ENCODE measurements at places on chromosomes 1 and 21. TPM values are rescaled to one million over a fixed set of nuclear protein-coding genes. Genes with fewer than 3 reads are reported as not detected.
A peak's percentile ranks its signal among the peaks of the same experiment; 100 is the strongest.

Gene RNU1-4
- 2,178 TPM for total RNA-seq

Gene GJA8
- total RNA-seq, result not detected

Gene SMPDL3B
- total RNA-seq, result 0.29 TPM

Gene UCK2
- 112 TPM for total RNA-seq

GRCh38 chr1:212670882-212671281, 28.8 kb downstream of the BATF3 start:
- DNase-seq, result no peak

DNA sequence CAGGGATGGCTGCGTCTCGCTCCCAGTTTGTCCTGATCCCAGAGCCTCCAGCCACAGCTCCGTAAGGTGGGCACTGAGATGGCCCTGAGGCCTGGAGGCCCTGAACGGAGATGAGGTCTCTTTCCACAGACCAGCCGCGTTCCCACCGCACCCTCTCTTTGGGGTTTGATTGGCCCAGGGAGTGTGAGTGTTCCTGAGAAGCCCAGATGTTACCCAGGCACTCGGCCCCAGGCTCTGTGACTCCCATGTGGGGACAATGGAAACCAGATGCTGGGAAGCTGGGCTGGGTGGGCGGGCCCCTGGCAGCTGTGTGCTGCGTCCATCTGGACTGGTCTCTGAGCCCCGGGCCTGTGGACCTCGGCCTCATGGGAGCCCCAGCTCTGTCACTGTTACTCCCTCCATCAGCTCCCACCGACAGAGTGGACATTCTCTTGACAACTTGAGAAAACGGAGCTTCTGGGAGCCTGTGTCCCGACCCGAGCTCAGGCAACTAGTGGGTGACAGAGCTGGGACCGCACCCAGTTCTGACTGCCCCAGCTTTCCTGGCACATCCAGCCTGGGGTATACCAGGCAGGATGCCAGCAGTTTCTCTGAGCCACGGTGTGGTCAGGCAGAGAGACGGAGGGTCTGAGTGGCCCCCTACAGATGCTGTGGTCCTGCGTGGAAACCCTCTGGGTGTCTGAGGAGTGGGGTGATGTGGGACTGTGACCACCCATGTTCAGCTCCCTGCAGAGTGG, 9.8 kb upstream of the COL6A1 start:
- DNase-seq, result no peak

DNA sequence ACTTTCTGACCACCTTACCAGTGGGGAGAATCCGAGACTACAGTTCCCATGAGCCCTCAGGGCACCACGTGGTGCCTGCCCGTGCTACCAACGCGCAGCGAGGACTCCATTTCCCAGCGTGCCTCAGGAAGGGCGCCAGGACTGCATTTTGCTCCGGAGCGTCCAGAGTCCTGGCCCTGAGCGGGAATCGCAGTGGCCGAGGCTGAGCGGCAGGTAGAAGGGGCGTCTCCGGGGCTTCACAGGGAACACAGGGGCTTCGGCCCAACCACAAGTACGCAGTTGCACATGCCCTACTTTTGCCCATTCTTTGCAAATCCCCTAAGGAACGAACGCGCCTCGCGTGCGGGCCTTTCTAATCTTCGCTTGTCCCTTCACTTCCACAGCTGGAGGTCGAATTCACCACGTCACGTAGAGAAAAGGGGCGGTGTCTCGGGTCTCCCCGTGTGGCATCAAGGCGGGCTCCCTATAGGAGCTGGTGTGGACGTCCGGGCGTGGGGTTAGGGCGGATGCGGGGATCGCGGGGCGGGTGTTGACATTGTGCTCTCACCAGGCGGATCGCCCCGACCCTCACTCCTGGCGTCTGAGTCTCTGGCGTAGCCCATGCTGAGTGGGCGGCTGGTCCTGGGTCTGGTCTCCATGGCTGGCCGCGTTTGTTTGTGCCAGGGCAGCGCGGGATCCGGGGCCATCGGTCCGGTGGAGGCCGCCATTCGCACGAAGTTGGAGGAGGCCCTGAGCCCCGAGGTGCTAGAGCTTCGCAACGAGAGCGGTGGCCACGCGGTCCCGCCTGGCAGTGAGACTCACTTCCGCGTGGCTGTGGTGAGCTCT, at the start of gene BOLA1:
TSS of gene BOLA1 (plus strand) at position 109 of the 825 bp plus-strand sequence. CDS start at position 601, 492 bp downstream.
- peak; percentile 77 for DNase-seq

- no peak for DNase-seq
Measured at GRCh38 chr21:30482130-30482529, 2.0 kb upstream of the KRTAP19-1 start.

DNA sequence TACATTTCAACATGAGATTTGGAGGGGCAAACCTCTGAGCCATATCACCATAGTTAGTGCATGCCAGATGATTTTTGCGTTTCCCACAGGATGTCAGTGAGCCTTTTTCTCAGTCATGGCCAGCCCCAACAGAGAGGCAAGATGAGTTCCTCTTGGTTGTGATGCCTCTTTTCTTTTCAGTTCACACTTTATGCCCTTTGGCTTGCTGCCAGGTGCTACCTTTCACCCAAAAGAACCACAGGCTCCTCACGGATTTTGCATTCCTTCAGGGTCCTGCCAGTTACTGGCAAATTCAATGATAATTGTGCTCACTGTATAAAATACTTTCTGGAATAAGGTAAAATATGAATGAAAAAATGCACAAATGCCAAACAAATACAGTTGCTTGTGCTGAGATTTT, 411.3 kb downstream of the KIF26B start:
- DNase-seq, result no peak

DNA sequence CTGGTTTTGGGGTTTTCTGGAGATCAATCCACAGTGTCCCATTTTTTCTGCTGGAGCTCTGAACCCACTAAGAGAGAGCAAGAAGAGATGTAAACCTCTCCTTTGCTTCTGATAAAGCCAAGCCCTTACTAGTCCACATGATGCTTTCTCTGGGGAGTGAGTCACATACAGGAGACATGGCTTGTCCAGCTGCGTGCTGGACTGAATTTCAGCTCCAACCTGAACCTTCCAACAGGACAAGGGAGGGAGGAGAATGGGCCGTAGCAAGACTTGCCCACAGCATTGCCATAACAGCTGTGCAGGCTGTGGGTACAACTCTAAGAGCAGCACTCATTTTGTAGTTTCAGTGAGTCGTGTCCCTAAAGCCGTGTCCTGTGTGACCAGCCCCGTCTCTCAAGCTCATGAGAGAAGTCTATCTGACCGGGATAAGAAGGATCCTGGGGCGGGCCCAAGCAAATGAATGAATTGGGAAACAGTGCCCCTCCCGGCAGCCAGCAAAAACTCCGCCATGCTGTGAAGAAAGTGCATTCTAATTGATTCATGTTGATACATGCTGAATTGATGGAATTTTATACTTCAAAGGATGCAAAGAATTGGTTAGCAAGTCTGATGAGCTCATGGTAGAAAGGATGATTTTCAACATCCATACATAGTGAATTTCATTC, 195.2 kb downstream of the GABPA start:
- no peak for DNase-seq

DNA sequence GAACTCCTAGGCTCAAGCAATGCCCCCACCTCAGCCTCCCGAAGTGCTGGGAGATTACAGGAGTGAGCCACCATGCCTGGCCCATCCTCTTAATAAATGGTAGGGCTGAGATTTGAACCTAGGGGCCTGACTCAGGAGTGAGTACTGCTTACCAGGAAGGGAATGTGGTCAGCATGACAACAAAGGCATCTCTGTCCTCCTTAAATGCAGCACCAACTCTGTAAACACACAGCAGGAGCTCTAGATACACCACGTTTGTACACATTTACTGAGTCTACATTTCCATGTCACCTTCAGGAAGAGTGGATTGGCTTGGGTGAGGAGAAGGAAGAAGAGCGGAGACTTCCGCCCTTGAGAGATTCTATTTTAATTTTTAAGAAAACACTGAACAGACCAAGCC, 38.5 kb downstream of the HIVEP3 start:
- no peak for DNase-seq

DNA sequence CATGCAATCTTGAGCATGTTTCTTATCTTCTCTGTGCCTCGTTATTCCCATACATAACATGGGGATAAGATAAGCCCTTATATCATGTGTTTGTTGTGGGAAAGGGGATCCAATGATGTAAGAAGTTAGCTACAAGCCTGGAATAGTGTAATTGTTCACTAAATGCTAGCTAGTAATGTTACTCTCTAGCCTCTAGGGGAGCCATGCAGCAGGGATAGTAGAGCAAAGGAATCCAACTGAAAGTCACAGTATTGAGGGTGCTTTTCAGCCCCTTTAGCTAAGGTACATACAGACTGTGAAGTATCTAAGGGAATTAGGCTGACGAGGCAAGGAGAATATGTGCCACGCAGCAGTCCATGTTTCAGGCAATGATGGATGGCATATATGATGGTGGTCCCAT, 46.9 kb downstream of the IL23R start:
- no peak for DNase-seq

DNA sequence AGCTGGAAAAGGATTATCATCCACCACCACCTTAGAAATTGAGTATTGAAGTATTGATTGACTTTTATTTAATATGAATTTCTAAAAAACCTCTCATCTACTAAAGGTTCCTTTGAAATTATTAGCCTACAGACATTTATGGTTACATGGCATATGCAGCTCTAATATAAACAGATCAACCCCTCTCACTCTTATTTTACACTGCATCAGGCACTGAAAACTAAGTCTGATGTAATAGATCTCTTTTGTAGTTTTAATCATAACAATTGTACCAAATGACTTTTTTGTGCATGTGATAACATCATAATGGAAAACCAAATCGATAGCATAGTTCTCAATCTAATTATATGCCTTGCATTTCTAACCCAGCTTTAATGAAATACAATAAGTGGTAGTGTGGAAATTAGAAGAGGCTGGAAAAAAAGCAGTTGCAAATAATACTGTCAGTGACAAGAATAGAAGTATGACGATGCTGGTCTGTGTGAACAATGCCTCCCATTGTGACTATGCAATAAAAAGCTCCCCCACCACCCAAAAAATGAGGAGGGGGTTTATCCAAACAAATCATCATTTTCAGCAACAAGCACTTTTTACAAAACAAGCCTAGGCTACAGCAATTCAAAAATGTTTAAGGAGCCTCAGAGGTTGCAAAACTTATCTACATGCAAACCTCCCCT, 426.5 kb upstream of the NFIA start:
- DNase-seq, result no peak
